ENCODE measurements at places on chromosomes 7 and 10. TPM values are rescaled to one million over a fixed set of nuclear protein-coding genes. Genes with fewer than 3 reads are reported as not detected.

DNA sequence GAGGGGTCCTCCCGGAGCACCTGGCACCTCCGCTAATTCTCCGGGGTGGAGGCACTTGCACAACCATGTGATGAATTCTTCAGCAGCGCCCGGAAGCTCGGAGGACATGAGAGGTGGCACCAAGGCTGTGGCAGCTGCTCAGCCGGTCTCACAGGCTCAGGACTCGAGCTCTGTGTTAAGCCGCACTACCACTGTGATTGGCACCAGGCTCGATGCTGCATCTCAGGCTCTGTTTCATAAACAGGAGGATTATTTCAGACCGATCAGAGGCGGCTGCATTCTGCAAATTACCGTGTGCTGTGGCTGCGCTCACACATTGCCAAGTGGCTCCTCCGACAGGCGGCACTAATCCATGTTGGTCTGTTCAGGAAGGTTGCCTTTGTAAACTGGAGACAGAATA lies 495.2 kb downstream of the DNAJB6 start:
- DNase-seq, result no peak

- no peak for DNase-seq
These were observed 37.8 kb downstream of the SRPK2 start for GRCh38 chr7:105350906-105351305.

- DNase-seq, result no peak
These were observed 34.3 kb downstream of the DIP2C start for GRCh38 chr10:655184-655583.

- no peak for DNase-seq
These were observed 77.7 kb downstream of the GRID1 start for GRCh38 chr10:86288695-86289576.

GRCh38 chr10:127578259-127578960 lies 29.3 kb downstream of the NPS start:
- no peak for DNase-seq

GRCh38 chr7:105816266-105816843 lies 60.0 kb downstream of the ATXN7L1 start:
- no peak for DNase-seq

- no peak for DNase-seq
These were observed 329.3 kb downstream of the CACNA2D1 start for GRCh38 chr7:82114237-82114636.

- DNase-seq, result no peak
These were observed 131.2 kb downstream of the PRKAG2 start for GRCh38 chr7:151745706-151746105.

DNA sequence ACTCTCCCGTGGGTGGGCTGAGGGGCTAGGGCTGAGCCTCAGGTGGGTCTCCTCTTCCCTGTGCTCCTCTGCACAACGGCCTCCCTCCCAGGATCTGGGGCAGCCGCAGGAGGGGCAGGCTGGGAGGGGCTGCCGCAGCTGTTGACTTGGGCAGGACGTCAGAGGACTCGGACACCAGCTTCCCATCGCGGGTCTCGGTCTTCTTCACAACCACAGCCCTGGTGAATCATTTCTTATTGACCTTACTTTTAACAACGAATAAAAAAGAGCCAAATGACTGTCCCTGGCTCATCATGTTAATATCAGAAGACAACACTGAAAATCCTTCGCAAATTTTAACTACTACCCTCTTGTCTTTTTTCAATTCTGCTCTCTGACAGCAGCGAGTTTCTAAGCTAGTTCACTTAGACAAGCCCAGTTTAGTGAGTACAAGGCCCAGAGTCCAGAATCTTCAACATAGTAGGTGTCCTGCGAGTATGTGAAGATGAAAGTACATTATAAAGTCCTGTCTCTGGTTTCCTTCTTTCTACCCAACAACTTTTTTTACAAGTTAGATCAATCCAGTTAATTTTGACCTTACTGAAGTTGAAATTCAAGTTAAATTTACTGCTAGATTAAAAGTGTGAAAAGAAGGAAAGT lies 32.4 kb downstream of the CTNNA3 start:
- DNase-seq, result peak; percentile 71

GRCh38 chr10:86079088-86079487 lies 287.5 kb downstream of the GRID1 start:
- no peak for DNase-seq

- no peak for DNase-seq
These were observed 236.4 kb downstream of the HGF start for GRCh38 chr7:81533426-81533825.

- DNase-seq, result no peak
These were observed 2.9 kb downstream of the IGF2BP3 start for GRCh38 chr7:23467291-23467805.

- DNase-seq, result peak; percentile 98
These were observed 76.4 kb upstream of the LRRC17 start for GRCh38 chr7:102836191-102836919.

DNA sequence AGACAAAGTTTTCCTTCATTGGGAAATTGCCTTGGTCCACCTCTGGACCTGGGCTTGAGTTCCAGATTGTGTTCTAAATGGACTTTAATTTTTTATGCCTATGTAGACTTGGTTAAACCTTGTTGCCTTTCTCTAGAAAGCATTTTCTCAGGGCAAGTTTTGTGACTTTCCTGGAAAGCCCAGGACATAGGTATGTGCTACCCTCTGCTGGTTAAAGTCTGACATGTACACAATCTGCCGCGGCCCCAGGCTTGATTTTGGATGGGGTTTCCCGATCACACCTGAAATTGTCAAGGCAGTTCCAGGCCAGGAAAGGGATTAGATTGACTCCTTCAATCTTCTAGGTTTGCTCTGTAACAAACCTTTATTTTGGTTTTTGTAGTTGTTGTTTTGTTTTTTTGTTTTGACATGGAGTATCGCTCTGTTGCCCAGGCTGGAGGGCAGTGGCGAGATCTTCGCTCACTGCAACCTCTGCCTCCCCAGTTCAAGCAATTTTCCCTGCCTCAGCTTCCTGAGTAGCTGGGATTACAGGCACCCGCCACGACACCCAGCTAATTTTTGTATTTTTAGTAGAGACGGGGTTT lies 14.1 kb upstream of the AKR1B10 start:
- DNase-seq, result peak; percentile 69

- no peak for DNase-seq
These were observed 570.1 kb upstream of the MGMT start for GRCh38 chr10:128896963-128897362.

DNA sequence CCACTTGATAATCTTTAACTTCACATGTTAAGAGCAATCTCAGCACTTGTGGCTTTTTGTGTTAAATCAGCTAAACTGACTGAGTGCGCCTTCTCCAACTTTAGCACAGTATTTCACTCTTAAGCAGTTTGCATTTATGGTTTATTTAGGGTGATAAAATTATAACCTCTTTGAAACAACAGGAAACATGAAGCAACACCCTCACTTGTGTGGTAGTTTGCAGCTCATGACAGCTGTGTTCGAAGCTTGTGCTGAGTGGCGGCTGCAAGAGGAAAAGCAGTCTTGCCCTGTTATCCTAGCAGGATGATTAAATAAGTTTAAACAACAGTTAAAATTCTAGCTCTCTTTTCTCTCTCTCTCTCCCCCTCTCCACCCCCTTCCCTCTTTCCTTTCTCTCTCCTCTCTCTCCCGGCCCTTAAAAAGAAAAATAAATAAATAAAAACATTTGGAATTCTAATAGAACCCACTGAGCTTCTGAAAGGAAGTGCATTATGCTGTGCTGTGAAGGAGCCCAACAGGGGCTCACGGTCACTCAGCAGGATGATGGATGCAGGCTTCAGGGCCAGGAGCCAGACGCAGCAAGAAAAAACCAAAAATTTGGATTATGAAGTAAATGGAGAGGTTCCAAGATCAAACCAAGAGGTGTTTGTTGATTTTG lies 25.2 kb downstream of the OGDH start:
- DNase-seq, result peak; percentile 79

DNA sequence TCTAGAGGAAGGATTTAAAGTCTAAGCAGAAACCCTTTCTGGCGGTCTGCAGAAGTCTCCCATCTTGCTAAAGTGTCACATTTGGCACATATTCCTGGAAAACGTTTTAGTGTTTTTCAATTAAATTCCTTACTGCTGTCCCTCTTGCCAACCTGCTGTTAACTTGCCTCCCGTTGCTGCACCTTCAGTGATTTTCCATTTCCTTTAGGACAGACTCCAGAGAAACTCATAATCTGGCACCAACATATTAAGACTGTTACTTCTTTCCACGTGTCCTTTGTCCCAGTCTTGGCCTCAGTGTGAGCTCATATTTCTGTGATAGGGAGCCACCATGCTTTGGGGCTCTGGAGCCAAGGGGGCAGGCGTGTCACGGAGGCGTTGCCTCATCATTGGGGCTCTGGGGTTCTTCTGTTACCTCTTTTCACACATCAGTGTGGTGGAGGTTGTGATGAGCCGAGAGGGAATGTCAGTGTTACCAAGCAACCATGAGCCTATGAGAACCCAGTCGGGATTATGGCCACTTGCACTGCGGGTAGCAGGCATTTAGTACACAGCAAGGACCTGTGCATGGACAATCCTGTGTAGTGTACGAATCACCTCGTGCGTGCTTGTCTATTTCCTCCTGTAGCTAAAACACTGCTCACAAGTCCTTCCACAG lies 26.0 kb upstream of the ZNF32 start:
- DNase-seq, result no peak

DNA sequence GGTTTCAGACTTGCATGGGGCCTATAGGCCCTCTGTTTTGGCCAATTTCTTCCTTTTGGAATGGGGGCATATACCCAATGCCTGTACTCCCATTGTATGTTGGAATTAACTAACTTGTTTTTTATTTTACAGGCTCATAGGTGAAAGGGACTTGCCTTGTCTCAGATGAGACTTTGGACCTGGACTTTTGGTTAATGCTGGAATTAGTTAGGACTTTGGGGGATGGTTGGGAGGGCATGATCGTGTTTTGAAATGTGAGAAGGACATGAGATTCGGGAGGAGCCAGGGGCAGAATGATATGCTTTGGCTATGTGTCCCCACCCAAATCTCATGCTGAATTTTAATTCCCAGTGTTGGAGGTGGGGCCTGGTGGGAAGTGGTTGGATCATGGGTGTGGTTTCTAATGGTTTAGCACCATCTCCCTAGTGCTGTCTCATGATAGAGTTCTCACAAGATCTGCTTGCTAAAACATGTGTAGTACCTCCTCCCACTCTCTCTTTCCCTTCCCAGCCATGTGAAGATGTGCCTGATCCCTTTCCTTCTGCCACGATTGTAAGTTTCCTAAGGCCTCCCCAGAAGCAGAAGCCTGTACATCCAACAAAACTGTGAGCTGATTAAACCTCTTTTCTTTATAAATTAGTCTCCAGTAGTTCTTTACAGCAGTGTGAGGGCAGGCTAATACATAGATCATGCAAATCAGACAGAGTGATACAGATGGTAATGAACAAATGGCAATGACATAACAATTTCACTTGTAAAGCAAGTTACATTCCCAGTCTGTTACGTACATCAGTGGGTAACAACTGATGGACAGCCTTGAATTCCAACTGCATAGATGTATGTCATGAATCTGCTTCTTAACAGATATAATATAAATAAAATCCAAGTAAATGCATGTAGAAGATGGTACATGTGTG lies 146.2 kb downstream of the SGMS1 start:
- DNase-seq, result no peak

- peak; percentile 40 for DNase-seq
These were observed 52.8 kb downstream of the ARHGAP22 start for GRCh38 chr10:48551861-48552591.

The POR gene
- 122 TPM for total RNA-seq

The PLPP4 gene
- total RNA-seq, result 0.46 TPM

The WNT2 gene
- not detected for total RNA-seq

The PGAM2 gene
- total RNA-seq, result not detected

The CALML5 gene
- not detected for total RNA-seq

The C10orf62 gene
- 0.11 TPM for total RNA-seq
